ENCODE measurements at places on chromosomes 4 and X. TPM values are rescaled to one million over a fixed set of nuclear protein-coding genes. Genes with fewer than 3 reads are reported as not detected.

- ATAC-seq = no peak
Measured at GRCh38 chrX:43002526-43003203, 224.7 kb upstream of the PPP1R2C start.

GRCh38 chr4:6493658-6494304, 21.4 kb upstream of the PPP2R2C start:
- ATAC-seq = no peak

GRCh38 chrX:63758011-63758410, 27.0 kb downstream of the ARHGEF9 start:
- ATAC-seq = no peak

- ATAC-seq = no peak
Measured at GRCh38 chr4:79923281-79923680, 149.7 kb downstream of the ANTXR2 start.

DNA sequence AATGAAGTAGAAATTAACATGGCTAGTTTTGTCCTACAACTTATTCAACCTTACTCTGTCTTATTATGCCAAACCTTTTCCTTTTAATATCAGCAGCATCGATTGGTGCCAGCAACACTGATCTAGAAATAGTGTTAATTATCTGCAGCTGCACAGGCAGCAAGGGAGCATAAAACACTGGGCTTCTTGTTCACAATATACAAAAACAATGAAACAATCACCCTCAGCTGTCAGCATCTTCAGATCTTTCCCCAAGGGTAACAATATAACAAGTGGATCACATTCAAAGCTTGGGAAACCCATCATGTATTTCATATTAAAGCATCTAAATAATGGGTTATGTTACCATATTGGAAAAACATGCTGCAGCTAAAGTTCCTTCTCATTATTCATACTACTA, 238.1 kb downstream of the SPOCK3 start:
- ATAC-seq = no peak

- ATAC-seq = no peak
Measured at GRCh38 chr4:73923631-73923937, 54.4 kb downstream of the CXCL1 start.

DNA sequence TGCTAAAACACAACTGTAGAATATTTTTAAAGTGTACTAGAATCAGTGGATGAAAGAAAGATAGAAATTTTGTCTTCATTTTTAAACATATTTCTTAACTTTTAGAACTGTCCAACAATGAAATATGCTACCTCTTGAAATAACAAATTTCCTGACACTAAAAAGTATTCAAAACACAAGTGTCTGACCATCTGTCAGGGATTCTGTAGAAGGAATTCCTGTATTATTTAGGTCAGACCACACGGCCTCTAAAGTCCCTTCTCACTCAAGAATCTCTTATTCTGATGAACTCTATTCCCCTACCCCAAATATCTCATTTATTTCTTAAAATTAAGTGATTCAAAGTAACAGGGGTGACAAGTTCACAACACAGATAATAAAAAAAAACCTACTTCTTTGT, 99.1 kb downstream of the MAML3 start:
- no peak for ATAC-seq

DNA sequence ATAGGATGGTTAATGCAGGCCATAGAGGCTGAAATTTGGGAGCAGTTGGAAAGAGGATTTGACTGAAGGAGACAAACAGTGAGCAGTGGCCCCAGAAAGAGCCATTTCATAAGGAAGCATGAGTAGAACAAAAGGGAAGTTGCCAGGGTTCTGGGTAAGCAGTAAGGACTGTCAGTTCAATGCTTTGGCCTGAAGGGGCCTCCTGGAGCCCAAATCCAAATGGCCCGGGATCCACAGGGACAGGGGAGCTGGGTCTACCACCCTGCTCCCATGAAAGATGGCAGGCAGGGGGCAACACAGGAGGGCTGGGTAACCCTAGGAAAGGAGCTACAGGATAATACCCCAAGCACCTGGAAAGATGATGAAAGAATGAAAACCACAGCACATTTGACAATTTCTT, 4.1 kb upstream of the INTS6L start:
- no peak for ATAC-seq

DNA sequence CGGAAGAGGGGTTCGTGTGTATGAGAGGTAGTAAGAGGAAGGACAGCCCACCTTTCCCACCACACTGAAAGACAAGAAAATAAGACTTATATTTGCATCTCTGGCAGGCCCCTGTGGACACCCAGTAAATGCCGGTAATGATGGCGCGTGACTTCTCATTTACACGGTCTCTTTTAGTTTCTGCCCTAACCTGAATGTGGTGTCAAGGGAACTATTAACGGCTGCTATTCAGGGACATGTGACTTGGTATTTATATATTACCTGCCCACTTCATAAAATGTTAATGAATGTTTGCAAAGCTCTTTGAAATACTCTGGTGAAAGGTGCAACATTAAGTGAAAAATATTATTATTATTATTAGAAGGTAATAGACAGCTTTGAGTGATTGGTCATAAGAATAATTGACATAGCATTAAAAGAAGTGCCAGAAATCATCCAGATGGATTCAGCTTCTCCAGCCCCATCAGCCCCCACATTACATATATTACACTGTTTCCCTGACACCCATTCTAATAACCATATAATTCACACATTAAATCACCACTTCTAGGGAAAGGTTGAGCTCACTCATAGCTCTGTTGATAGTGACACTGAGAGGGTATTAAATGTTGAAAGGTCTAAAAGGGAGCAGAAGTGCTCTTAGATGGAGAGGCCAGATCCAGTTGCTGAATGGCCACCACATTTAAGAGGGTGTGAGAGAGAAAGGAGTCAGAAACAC, 83.0 kb upstream of the BEND4 start:
- no peak for ATAC-seq

GRCh38 chrX:31227250-31227649, 155.4 kb upstream of the FTHL17 start:
- no peak for ATAC-seq

GRCh38 chr4:140963883-140964282, 169.4 kb downstream of the RNF150 start:
- no peak for ATAC-seq

DNA sequence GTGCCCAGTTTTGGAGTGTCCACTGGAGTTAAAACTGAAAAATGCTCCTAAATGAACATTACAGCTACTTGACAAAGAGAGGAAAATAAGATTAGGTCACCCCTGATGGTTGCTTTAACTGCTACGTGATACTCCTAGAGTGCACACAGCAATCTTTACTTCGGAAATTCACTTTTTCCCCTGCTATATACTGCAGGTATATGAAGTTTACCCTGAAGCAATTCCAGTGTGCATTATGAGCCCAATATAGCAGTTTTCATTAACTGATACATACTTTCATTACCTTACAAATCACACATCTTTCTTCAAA, 773 bp upstream of the ZNF827 start:
- ATAC-seq = no peak

DNA sequence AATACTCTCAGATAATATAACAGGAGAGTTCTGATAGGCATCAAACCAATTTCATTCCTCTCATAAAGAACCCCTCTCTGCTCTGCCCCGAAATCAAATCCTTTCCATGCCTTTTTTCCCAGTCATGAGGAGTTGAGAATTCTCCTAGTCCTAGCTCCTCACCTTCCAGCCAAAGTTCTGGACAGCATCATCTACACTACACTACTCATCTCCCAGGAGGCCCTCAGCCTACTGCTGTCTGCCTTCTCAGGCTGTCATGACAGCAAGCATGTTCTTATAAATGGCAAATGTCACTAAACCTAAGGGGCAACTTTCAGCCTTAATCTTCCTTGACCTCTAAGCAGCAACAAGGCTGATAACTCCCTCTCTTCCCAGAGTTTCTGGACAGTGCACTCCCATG, 26.6 kb downstream of the MAPK10 start:
- ATAC-seq = no peak

GRCh38 chr4:88158489-88159228, at the start of gene ABCG2:
ABCG2 (minus strand) TSS chr4:88158639; CDS start chr4:88139995, 18,644 bp downstream.
- ATAC-seq = peak; percentile 65

GRCh38 chr4:5609306-5610007, 98.9 kb downstream of the EVC2 start:
- no peak for ATAC-seq

DNA sequence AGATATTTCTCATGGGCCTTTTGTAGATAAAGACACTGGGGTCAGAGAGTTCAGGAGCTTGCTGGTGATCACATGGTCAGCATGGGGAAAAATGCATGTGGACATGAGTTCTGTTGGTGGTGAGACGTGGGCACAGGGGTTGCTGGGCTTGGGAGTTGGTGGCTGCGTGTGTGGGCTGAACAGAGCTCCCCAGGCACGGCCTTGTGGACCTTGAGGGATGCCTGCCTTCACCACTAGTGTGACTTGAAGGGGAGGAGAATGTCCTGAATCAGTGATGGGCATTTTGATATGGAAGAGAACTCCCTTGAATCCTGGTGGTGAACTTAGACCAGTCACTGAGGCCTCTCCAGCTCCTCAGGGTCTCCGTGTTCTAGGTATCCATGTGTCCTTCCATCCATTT, 8.9 kb downstream of the CD99 start:
- ATAC-seq = no peak

GRCh38 chrX:130024127-130024526, 41.7 kb downstream of the BCORL1 start:
- ATAC-seq = peak; percentile 100

Gene MTTP
- 0.53 TPM for total RNA-seq

Gene DDX53
- not detected for total RNA-seq

Gene SRPX2
- not detected for total RNA-seq

Gene GRIA3
- not detected for total RNA-seq

Gene F11
- not detected for total RNA-seq

Gene ODAM
- total RNA-seq = not detected

Gene CXCL11
- total RNA-seq = not detected

Gene NDUFA1
- total RNA-seq = 70.5 TPM

Gene AKAP17A
- 54.3 TPM for total RNA-seq

Gene SPATA4
- not detected for total RNA-seq
